ENCODE measurements at places on chromosomes 12 and 14.

DNA sequence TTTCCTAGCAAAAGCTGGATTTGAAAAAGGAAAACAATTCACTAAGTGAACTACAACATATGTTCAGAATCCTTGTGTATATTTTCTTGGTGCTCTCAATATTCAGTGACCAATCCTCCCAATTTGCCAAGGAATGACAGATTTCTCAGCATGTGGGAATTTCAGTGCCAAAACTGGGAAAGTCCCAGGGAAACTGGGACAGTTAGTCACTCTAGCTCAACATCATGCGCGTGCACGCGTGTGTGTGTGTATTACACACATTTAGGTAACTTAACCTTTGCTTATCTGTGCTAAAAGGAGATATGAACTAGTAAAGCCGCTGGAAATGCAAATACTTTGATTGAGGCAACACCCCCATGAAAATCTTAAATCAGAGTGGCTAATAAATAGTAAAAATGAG is 26.1 kb upstream of the SLC6A13 start:
- DNase-seq = no peak

DNA sequence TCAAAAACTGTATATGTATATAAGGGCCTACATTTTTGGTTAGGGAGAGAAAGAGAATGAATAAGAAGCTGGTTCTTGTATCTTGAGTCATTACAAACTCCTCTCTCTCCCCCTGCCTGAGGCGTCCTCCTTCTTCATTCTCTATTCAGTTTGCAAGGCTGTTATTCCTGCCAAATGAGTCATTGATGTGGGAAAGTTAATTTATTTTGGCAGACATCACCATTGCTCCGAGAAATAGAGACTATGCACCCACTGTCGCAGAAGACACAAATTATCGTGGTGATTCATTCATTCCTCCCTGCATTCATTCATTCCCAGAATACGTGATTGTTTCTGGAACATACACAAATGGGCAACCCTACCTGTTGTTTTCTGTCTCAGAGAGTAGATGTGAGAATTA is 112.5 kb upstream of the MED13L start:
- no peak for DNase-seq

DNA sequence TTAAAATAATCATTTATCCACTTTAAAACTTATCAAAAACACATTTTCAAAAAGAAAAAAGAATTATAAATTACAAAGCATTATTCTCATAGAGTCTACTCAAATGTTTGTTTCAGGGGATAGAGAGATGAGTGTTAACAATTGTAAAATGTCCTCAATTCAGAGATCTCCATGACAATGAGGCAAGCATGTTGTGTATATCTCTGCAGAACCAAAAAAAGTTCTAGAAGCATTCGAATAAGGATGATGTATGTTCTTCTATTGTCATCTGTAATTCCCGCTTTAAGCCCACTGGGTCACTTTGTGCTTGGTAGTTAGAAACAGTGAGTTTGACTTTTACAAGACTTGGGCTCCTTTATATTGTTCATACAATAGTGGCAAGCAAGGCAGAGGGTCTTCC is 73.6 kb upstream of the CCDC198 start:
- DNase-seq = no peak

GRCh38 chr12:67676624-67677023 is 28.1 kb downstream of the DYRK2 start:
- no peak for DNase-seq

- no peak for DNase-seq
Measured at GRCh38 chr12:59122784-59123183, 202.5 kb upstream of the LRIG3 start.

DNA sequence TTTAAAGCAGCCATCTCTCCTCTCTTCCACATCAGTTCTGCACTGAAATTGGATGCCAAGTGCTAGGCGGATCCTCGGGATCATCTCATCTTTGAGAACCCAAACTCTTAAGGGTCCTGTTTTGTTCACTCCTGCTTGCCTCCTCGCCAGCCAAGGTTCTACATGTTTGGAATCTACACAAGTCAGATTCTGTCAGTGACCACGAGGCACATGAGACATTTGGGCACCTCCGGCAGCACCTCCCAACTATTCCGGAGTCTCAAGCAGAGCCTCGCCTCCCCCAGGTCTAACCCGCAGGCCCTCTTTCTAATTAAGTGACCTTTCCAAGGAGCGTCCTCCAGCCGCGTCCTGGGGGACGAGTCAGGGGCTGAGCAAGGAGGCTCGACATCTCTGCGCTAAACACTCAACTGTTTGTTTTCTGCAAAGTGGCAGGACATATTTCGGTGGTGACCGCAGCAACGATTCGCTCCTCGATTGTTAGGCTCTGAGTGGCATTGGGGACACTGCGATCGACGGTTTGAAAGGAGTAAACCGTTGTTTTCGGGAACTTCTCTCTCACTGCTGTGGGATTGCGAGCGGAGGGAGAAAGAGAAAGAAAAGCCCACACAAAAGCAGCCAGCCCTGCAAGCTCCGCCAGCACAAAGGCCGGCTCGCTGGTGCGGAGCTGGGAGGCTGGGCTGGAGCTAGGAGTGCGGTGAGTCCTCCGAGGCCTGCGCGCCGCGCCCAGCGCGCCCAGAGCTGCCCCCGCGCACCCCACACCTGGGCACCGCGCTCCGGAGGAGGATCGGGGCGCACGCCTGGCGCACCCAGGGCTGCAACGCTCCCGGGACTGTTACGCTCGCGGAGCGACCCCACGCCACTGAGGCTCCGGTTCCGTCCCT is 640 bp downstream of the ARMH4 start:
- peak; percentile 44 for DNase-seq

- DNase-seq = no peak
Measured at GRCh38 chr14:104107101-104107581, 21.6 kb downstream of the ASPG start.

DNA sequence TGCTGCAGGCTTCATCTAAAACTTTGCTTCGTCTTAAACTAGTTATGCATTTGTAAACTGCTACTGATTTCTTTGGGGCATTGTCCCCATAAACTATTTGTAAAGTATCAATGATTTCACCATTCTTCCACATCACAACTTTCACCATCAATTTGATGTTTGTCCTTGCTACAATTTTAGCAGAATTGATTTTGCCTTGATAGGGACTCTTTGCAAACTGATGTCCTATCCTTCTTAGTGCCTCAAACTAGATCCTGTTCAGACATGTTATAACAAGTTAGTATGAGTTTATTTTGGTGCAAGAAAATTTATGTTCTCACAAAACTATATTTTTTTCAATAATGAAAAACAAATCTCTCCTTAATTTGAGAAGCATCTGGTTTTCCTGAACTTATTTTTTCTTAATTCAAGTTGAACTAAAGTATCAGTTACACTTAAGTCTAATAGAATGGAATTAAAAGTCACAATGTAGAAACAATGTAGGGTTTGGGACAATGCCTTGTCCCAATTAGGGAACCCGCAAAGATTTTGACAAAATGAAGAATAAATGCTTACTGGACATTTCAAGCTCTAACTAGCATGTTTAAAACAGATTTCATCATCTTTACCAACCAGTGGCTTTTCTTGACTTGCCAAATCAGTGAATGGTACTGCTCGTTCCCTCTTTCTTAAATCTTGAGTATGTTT is 10.1 kb upstream of the ARID4A start:
- no peak for DNase-seq

- no peak for DNase-seq
Measured at GRCh38 chr12:71865166-71865713, 25.7 kb downstream of the TBC1D15 start.

GRCh38 chr12:94460616-94460959 is 921 bp upstream of the CEP83 start:
- DNase-seq = no peak

Data from left kidney (tissue), 8 donors.